ENCODE measurements at places on chromosomes 16 and 17.

- peak; percentile 30 for DNase-seq
Measured at GRCh38 chr16:28935346-28935745, 3.6 kb downstream of the CD19 start.

GRCh38 chr16:69563605-69564580 lies 1.9 kb upstream of the NFAT5 start:
- DNase-seq = peak; percentile 94

DNA sequence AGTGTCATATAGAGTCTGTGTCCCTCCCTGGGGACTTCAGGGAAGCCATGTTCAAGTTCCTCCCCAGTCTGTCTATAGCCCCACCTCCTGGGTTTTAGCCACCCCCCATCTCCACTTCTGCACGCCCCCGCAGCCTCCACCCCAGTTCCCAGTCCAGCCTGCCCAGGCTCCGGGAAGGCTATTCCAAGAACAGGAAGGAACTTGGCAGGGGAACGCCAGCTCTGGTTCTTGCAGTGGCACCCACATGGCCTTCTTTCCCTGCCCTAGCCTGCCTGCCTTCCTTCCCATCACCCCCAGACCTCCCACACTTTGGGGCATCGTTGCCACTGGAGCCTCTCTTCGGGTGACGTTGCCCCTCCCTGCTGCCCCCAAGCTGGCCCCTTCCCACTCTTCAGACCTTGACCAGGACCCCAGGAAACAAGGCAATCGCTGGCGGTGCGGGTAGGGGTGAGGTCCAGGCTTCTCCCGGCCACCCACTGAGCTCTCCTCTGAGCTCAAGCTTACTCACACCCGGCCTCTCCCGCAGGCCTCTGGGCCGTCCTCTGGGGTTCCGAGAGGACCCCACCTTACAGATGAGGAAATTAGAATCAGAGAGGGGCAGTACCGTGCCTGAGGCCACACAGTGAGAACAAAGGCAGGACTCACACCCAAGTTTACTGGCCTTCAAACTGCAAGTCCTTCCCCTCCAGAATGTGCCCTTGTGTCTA lies 9.2 kb upstream of the CES4A start:
- DNase-seq = no peak

DNA sequence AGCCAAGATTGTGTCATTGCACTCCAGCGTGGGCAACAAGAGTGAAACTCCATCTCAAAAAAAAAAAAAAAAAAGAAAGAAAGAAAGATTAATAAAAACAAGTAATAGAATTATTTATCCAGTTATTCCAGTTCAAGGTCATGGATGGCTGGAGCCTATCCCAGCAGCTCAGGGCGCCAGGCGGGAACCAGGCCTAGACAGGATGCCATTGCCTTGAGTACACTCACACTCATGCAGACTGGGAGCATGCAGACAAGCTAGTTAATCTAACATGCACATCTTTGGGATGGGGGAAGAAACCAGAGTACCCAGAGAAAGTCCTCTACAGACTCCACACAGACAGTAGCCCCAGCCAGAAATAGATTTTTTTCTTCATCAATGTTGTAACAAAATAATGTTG lies 17.9 kb downstream of the PDP2 start:
- DNase-seq = no peak

GRCh38 chr17:28572259-28573039 lies 1.1 kb upstream of the PIGS start:
- peak; percentile 40 for DNase-seq

GRCh38 chr16:17572145-17572544 lies 101.4 kb upstream of the XYLT1 start:
- DNase-seq = no peak

DNA sequence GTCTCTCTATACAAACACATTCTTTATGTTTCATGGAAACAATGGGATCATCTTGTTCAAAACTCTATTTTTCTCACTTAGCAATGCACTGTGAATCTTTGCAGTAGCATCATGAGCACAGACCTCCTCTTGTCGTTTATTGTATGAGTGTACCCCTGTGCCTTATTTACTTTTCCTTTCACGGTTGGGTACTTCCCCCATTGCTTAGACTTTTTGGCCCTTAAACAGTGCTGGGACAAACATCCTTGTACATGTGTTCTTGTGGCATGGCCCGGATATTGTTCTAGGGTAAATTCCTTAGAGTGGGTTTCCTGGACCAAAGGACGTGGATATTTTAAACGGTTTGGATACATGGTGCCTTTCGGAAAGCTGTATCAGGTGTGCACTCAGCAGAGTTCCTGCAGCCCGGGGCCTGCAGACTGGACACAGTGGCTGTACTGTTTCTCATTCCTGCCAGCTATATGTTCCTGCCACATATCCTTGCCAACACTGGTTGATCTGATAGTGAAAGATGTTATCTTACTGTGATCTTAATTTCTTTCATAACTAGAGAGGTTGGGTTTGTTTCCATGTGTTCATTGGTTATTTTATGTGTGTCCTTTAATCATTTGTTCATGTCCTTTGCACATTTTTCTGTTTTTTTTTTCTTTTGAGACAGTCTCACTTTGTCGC lies 111.1 kb downstream of the OR1D5 start:
- no peak for DNase-seq

DNA sequence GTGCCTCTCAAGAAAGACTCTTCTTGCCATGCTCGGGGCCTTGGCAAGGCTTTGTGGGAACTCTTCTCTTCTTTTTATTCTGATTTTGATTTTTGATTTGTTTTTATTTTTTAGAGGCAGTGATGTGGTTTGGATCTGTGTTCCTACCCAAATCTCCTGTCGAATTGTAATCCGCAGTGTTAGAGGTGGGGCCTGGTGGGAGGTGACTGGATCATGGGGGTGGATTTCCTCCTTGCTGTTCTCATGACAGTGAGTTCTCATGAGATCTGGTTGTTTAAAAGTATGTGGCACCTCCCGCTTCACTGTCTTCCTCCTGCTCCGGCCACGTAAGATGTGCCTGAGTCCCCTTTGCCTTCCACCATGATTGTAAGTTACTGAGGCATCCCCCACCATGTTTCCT lies 281.4 kb downstream of the CPPED1 start:
- no peak for DNase-seq

GRCh38 chr17:61168506-61168905 lies 231.1 kb upstream of the TBX2 start:
- DNase-seq = no peak

DNA sequence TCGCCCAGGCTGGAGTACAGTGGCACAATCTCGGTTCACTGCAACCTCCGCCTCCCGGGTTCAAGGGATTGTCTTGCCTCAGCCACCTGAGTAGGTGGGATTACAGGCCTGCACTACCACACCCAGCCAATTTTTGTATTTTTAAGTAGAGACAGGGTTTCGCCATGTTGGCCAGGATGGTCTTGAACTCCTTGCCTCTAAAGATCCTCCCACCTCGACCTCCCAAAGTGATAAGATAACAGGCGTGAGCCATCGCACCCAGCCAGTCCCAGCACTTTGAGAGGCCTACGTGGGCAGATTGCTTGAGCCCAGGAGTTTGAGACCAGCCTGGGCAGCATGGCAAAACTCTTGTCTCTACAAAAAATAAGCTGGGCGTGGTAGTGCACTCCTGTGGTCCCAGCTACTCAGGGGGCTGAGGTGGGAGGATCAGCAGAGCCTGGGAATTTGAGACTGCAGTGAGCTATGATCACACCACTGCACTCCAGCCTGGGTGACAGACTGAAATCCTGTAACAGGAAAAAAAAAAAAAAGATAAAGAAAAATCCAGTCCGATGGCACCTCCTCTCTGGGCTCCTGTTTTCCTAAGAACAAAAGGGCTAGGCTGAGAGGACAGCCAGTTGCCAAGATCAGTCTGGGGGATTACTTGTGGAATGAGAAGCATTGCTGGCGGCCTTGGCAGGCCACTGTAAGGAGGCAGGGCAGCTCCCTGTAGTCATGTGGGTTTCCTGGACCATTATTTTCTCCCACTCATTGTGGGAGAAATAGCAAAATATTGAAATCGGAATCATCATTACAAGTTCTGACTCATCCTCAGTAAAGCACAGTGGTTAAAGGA lies 3.0 kb upstream of the PIPOX start:
- DNase-seq = no peak

DNA sequence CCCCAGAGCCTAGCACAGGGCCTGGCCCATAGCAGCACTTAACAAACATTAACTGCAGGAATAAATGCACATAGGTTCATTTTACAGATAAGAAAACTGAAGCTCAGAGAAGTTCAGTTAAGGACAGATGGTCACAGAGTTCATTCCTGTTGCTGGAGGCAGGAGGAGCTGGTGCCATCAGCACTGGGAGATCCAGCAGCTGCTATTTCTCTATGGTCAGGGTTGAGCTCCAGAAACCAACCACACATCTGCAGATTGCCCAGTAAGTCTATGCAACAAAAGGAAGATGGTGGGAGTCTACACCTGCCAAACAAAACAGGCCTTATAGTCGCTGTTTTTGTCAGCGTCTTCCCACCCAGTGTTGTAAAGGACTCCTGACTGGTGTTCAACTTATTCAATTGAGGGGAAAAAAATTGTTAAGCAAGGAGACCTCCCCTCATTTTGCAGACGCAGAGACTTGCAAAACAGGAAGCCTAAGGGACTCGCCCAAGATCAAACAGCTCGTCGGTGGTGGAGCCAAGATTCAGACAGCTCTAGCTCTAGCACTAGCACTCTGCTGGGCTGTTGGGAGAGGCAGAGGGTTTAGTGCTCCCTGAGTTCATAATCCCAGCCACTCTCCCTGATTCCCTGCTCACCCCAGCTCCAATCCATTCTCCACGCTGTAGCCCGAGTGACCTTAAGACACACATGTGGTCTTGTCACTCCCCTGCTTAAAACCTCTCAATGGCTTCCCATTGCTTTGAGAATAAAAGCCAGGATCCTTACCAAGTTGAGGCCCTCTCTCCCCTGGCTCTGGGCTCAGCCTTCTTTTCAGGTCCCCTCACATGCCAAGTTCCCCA lies 9.0 kb downstream of the NOG start:
- no peak for DNase-seq

DNA sequence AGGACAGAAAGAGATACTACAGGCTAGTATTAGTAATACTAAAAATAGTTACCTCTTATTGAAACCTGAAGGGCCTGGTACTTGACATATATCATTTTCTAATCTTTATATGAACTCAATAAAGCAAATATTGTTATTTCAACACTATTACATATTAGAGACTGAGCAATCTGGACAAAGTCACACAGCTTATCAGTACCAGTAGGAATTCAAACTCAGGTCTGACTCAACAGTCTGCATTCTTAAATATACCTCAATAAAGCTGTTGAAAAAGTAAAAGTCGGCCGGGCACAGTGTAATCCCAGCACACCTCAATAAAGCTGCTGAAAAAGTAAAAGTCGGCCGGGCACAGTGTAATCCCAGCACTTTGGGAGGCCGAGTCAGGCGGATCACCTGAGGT lies 67.4 kb downstream of the KANSL1 start:
- DNase-seq = no peak

- DNase-seq = no peak
Measured at GRCh38 chr16:66036793-66037715, 329.4 kb upstream of the CDH5 start.

DNA sequence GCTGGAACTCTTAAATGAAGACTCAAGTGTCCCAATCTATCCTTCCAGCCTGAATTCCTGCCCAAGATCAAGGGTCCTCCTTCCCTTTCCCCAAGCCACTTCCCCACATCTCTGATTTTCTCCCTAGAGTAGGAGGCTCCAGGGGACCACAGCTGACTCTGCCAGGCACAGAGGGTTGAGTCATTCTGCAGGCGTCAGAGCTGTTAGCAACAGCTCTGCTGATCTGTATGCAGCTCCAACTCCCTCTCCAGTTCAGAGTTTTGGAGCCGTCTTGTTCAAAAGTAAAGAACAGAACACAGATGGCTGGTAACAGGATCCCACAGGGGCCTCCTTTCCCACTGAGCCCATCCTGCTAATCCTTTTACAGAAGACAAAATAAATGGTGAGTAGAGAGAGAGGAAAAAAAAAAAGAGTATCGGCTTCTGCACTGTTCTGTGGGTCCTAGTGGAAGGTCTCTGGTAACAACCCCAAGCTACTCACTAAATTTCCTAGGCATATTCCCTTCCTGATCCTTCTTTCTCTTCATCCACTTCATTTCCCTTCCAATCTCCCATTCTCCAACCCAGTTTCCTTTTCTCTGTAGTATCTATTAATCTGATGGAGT lies 13.4 kb upstream of the TAOK1 start:
- no peak for DNase-seq

DNA sequence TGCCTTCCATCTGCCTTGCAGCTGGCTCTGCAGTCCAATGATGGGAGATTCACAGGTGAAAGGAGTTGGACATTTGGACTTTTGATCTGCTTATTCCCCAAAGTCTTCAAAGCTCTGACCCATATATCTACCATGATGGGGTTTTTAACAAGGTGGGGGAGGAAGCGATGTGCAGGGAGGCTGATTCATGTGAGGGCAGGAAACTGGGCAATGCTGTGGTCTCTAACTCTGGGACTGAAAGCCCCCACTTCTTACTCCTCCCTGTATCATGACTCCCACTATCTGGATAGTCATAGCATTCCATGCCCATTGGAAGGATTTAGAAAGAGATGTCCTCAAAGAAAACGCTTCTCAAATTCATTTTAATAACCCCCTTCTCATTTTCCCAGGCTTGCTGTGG lies 16.3 kb downstream of the HOXB1 start:
- no peak for DNase-seq

DNA sequence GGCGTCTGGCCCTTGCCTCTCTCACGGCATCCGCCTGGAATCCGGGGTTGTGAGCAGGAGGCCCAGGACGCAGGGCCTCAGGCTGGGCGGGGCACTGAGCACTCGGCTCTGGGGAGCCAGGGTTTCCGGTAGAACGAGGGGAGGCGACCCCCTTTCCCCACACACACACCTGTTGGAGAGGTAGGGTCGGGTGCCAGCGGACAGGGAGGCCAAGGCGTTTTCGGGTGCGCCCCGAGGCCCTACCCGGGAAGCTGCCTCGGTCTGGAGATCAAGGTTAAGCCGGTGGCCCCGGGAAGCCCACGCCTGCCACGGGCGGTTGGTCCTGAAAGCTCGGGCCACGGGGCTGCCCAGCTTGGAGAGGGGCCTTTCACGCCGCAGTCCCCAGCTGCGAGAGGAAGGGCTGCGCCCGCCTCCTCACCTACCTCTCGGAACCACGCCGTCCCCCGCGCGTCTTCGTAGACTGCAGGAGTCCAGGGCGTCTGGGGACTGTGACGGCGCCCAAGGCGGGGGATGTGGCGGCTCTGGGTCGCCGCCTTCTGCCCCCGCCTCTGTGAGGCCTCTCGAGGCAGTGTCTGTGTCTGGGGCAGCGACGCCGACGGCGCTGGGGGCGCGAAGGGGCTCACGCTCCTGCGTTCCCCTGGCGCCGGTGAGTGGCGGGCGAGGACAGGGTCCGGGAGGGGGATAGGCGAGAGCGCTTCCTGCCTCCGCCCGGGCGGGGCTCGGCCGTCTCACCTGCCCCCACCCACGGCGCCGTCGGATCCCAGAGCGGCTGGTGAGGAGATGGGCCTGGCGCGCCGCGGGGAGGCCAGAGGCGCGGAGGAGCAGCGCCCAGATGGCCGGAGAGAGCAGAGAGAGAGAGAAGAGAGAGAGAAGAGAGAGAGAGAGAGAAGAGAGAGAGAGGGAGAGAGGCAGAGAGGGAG lies 20.3 kb upstream of the HOXB9 start:
- DNase-seq = no peak

GRCh38 chr17:50604513-50604912 lies 30.2 kb upstream of the ABCC3 start:
- DNase-seq = no peak

- DNase-seq = peak; percentile 53
Measured at GRCh38 chr17:50603340-50603739, 31.3 kb upstream of the ABCC3 start.

Data from hematopoietic multipotent progenitor cell treated with erythropoietin and hydrocortisone succinate and interleukin-3 and kit ligand, for 4 days (in vitro differentiated cells).